ENCODE measurements at places on chromosomes 7 and 10. TPM values are rescaled to one million over a fixed set of nuclear protein-coding genes. Genes with fewer than 3 reads are reported as not detected.

DNA sequence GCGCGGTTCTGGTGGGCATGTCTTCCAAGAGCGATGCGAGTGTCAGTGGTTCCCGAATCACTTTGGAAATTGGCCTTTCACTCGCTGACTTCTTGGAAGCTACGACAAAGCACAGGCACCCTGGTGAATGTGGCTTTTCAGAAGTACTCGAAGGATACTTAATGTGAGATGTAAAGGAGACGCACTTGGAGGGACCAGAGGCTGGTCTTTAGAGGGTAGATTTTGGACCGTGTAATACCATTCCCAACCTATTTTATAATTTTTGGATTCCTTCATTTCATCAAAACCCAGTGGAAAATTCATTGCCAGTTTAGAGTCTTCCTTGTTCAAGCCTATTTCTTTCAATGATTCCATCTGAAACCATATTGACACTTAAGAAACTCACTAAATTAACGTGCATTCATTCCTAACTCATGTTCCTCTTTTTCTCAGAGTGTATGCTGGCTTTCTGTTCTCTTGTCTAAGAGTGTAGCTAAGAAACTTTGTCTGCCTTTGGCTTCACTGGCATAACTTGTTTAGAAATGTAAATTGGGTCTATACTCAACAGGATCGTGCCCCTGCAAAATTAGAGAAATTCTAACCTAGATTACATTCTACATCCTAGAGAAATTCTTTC, 645 bp upstream of the COPG2 start:
- ATAC-seq = no peak
- peaks cover 15% of the 10 kb centered on the region for H3K36me3 ChIP-seq
- peak overlapping the region; percentile 82 for H3K4me3 ChIP-seq
- H3K4me1 ChIP-seq = peaks cover 7% of the 10 kb centered on the region
- peak overlapping the region; percentile 31 for H3K27ac ChIP-seq

DNA sequence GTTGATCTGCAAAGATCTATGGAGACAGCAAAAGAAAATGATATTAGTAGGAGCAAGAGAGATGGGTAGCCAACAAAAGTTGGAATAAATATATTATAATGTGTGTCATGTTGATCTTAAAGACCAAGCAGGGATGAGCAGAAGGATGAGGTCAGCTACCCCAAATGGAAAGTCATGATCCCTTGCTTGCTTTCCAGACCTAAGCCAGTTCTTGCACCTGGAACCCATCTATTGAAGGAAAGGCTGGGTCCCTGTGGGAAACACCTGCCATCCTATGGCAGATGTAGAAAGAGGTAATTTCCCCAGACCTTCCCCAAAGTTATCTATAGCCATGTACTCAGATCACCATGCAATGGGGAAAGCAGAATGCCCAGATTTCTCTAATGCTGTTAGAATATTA, 52.5 kb downstream of the LYZL2 start:
- H3K36me3 ChIP-seq = no peaks in the 10 kb centered on the region
- no peak overlapping the region for H3K27ac ChIP-seq
- peaks cover 11% of the 10 kb centered on the region for H3K27me3 ChIP-seq
- H3K4me3 ChIP-seq = no peak overlapping the region
- no peaks in the 10 kb centered on the region for H3K4me1 ChIP-seq

- no peak overlapping the region for H3K4me3 ChIP-seq
- ATAC-seq = no peak
- H3K4me1 ChIP-seq = peaks cover 34% of the 10 kb centered on the region
- H3K27ac ChIP-seq = no peak overlapping the region
- H3K36me3 ChIP-seq = no peaks in the 10 kb centered on the region
Measured at GRCh38 chr10:110848106-110848505, 23.6 kb upstream of the PDCD4 start.

TMEM236 gene
- total RNA-seq = 0.37 TPM

DNA sequence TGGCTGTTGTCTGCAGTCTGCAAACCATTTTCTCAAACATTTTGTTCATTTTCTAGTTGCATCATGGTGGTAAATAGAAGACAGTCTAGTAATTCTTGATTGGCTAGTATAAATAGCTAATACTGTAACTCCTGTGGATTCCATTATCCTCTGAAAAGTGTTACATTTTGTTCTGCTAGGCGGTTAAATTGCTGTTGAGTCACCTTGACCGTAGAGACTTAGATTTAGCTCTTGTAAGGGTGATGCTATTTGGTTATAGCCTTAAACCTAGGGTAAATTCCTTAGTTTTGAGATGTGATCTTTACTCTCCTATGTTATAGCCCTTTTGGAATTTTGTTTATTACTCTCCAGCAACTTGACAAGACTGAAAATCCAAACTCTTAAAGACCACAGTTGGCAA, 58.8 kb downstream of the SHOC2 start:
- no peaks in the 10 kb centered on the region for H3K27me3 ChIP-seq
- ATAC-seq = no peak
- no peak overlapping the region for H3K4me3 ChIP-seq

GHRHR gene
- not detected for total RNA-seq

GRCh38 chr10:29771376-29771775, 136.6 kb upstream of the SVIL start:
- H3K4me3 ChIP-seq = no peak overlapping the region
- H3K27ac ChIP-seq = no peak overlapping the region
- H3K36me3 ChIP-seq = no peaks in the 10 kb centered on the region
- no peak for ATAC-seq
- no peaks in the 10 kb centered on the region for H3K4me1 ChIP-seq
- peaks cover 18% of the 10 kb centered on the region for H3K27me3 ChIP-seq

DNA sequence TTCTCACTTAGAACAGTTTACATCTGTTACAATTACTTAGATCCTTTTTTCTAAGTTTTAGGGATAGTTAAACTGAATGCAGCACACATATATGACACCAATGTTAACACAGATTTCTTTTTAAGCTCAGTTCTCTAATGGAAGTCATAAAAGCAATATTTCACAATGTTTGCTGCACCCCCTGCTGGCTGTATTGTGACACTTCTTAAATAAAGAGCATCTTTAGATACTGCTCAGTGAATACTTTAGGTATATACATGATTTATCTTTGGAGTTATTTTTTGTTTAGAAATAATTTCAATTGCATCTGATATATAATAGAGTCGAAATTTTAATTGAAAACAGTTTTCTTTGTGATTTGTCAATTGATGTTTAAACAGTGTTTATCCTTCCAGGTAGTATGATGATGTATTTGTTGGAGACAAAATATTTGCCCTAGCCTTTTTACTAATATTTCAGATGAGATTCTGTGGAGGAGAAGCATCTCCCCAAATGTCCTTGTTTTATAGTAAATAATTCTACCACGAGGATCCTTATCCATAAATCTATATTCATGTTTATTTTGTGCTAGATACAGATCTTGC, 174.4 kb downstream of the ST7 start:
- peaks cover 4% of the 10 kb centered on the region for H3K36me3 ChIP-seq
- H3K27me3 ChIP-seq = no peaks in the 10 kb centered on the region
- no peak overlapping the region for H3K4me3 ChIP-seq
- H3K4me1 ChIP-seq = peaks cover 10% of the 10 kb centered on the region
- H3K27ac ChIP-seq = no peak overlapping the region
- ATAC-seq = no peak

GRCh38 chr7:78499971-78500370, 701.4 kb downstream of the PHTF2 start:
- H3K4me1 ChIP-seq = no peaks in the 10 kb centered on the region
- no peak overlapping the region for H3K4me3 ChIP-seq
- no peak for ATAC-seq
- H3K27ac ChIP-seq = no peak overlapping the region

ANKRD30A gene
- total RNA-seq = not detected

- H3K36me3 ChIP-seq = no peaks in the 10 kb centered on the region
- no peak overlapping the region for H3K27ac ChIP-seq
- peaks cover 8% of the 10 kb centered on the region for H3K4me1 ChIP-seq
- peaks cover 12% of the 10 kb centered on the region for H3K27me3 ChIP-seq
- no peak for ATAC-seq
Measured at GRCh38 chr7:156578578-156578940, 62.0 kb upstream of the RNF32 start.

CCL26 gene
- total RNA-seq = not detected

DNA sequence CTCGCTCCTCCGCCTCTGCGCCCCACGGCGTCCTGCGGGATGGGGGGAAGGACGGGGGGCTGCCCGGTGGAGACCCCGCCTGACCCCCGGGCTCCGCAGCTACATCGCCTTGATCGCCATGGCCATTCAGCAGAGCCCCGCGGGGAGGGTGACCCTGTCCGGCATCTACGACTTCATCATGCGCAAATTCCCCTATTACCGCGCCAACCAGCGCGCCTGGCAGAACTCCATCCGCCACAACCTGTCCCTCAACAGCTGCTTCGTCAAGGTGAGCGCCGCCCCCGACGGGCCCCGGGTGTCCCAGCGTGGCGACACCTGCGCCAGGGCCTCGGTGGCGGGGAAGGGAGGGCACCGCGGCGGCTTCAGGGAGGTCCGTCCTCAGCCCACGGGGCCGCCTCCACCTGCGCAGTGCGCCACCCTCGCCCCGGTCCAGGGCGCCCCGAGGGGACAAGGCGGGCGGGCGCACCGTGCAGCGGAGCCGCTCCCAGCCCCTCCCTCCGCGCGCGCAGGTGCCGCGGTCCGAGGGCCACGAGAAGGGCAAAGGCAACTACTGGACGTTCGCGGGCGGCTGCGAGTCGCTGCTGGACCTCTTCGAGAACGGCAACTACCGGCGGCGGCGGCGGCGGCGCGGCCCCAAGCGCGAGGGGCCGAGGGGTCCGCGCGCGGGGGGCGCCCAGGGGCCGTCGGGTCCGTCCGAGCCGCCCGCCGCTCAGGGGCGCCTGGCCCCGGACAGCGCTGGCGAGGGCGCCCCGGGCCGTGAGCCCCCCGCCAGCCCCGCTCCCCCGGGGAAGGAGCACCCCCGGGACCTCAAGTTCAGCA, 793 bp downstream of the FOXL3 start:
- H3K4me3 ChIP-seq = no peak overlapping the region
- peaks cover 29% of the 10 kb centered on the region for H3K27me3 ChIP-seq
- no peaks in the 10 kb centered on the region for H3K4me1 ChIP-seq
- ATAC-seq = no peak
- H3K27ac ChIP-seq = no peak overlapping the region
- H3K36me3 ChIP-seq = no peaks in the 10 kb centered on the region

DNA sequence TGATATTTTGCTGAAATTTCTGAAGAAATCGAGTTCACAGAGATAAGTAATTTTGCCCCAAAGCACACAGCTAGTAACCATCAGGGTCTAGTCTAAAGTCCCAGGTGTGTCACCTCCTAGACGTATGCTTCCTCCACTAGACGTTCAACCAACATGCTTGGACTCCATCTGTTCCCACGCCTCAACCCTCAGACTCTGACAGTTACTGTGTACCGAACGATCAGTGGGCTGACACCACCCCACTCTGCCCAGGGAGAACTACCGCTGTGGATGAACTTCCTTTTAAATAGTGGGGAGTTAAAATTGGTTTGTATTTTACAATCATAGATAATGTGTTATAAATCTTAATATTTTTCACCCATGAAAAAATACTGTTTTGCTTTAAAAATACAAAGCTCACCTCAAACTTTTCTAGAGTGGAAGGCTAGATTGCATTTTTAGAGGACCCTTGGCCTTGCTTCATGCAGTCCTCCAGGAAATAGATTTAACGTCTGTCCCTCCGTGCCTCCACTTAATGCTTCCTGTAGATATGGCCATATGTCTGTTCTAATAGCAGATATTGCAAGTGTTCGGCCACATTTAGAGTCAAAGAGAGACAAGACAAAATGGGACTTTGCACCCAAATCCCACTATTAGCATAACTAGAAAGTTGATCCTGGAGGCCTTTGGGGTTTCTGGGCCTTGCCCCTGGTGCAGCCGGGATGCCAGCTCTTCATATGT, 91.4 kb upstream of the ZPBP start:
- peaks cover under 1% of the 10 kb centered on the region for H3K4me1 ChIP-seq
- ATAC-seq = no peak
- H3K36me3 ChIP-seq = no peaks in the 10 kb centered on the region
- H3K4me3 ChIP-seq = no peak overlapping the region

DNA sequence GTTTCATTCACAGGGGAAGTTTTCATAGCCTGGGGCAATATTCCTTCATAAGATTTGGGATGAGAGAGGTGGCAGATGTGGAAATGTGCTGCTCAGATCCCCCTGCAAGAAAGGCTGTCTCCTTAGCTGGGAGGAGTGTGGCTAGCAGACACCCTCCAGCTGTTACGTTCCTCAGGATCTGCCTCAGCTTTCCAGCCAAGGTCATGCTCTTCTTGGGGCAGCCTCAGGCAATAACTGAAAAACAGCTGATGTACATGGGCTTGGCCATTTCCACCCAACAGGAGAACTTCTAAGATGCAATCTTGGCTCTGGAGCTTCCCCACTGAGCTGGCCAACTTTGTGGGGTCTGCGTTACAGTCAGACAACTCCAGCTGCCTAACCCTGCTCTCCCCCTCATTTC, 51.3 kb upstream of the SEPTIN7 start:
- H3K4me1 ChIP-seq = no peaks in the 10 kb centered on the region
- H3K36me3 ChIP-seq = no peaks in the 10 kb centered on the region
- ATAC-seq = no peak
- H3K27me3 ChIP-seq = no peaks in the 10 kb centered on the region
- H3K27ac ChIP-seq = no peak overlapping the region

FRMPD2 gene
- total RNA-seq = not detected

DNA sequence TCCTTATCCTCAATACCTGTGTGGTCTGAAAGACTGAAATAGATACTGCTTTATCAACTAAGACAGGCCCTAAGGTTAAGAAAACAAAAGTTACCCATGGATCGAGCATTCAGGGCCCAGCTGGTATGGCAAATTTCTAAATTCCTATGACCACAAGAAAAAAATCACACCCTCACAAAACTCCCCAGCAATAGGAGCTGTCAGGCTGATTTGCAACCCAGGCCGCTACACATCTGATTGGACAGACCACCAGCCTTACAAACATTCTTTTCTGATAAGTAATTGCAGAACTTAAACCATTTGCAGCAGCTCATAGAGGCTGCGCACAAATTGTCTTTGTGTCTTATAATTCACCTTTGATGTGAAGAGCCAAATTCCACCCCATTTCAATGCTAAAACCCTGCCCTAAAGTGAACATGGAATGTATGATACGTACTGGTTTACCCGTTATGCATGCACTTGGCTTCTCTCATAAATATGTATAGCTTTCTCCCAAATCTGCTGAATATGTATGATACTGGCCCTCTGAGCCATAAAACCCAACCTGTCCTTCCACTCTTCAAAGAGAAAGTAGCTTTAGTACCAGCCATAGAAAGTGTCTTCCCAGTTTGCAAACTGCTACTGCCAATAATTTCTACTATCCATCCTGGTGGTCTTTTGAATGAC, 842.5 kb downstream of the GRID1 start:
- no peaks in the 10 kb centered on the region for H3K36me3 ChIP-seq
- no peaks in the 10 kb centered on the region for H3K4me1 ChIP-seq
- peaks cover 33% of the 10 kb centered on the region for H3K27me3 ChIP-seq
- H3K4me3 ChIP-seq = no peak overlapping the region
- no peak overlapping the region for H3K27ac ChIP-seq

PARP12 gene
- 43.6 TPM for total RNA-seq

GRCh38 chr10:24707445-24707844, 16.2 kb downstream of the ARHGAP21 start:
- peak; percentile 97 for ATAC-seq
- H3K4me3 ChIP-seq = no peak overlapping the region
- no peaks in the 10 kb centered on the region for H3K36me3 ChIP-seq

Data from activated T-helper 17 cell treated with anti-CD3 and anti-CD28 coated beads, Interleukin-2, amount 50 U/mL, for 72 hours (primary cell).